A549 treated with DMSO at 1 μM for 4 hours (cell line): ENCODE measurements at places on chromosomes 2 and 18. TPM values are rescaled to one million over a fixed set of nuclear protein-coding genes. Genes with fewer than 3 reads are reported as not detected.

The B3GNT7 gene
- 1.1 to 2.3 TPM (median 1.6 TPM) in 5 replicates for total RNA-seq

The ALKAL2 gene
- total RNA-seq, result not detected in 5 replicates

The CXCR1 gene
- total RNA-seq, result not detected in 5 replicates

The ALPG gene
- total RNA-seq, result 0.07 to 0.15 TPM (median 0.13 TPM) in 4 of 5 replicates, not detected in the other

The DNAJC5G gene
- not detected in 5 replicates for total RNA-seq

The CD8B2 gene
- total RNA-seq, result not detected in 5 replicates

The CYP1B1 gene
- total RNA-seq, result 9.3 to 11.1 TPM (median 10.8 TPM) in 5 replicates

The NTSR2 gene
- total RNA-seq, result not detected in 5 replicates

The RBM44 gene
- 0.07 to 0.33 TPM (median 0.21 TPM) in 5 replicates for total RNA-seq

The KCNJ13 gene
- not detected in 5 replicates for total RNA-seq
